Anterior cingulate cortex (tissue), 58 donors: ENCODE measurements at places on chromosomes 6 and 20.

GRCh38 chr6:45185403-45186251 is 142.5 kb upstream of the RUNX2 start:
- no peak for DNase-seq

- no peak for DNase-seq
Observed at GRCh38 chr20:41432746-41433145, 66.1 kb upstream of the EMILIN3 start.

DNA sequence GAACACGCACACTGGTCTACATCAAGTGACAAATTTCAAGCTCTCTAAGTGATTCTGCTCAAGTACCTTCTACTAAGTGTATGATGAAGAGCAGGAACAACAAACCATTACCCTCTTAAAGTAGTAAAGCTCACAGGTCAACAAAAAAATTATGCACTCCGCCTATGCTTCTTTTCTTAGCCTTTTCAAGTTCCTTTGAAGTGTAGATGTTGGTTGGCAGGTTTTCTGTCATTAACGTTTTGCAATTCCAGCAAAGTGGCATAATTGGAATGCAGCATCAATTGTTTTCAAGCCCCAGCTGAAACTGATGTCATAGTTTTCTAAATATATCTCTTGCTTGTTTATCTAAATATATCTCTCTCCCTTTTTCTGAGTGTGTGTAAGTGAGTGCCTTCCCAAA is 396.9 kb upstream of the EYS start:
- no peak for DNase-seq

GRCh38 chr6:144574796-144575195 is 289.7 kb downstream of the UTRN start:
- no peak for DNase-seq

DNA sequence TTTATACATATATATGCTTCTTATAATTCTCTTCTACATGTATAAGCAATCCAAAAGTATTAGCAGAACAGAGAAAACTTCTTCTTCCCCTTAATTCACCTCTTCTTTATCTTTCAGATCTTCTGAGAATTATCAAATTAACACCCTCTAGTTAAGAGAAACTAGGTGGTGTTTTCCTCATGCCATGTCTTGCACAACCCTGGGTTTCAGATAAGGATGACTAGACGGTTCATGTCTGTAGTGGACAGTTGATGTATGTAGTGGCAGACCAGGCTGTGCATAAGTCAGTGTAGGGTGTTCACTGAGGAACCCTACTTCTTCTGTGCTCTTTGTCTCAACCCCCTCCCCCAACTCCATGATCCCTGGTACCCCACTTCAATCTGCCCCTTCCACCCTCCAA is 187.3 kb downstream of the SAMD5 start:
- DNase-seq, result no peak

DNA sequence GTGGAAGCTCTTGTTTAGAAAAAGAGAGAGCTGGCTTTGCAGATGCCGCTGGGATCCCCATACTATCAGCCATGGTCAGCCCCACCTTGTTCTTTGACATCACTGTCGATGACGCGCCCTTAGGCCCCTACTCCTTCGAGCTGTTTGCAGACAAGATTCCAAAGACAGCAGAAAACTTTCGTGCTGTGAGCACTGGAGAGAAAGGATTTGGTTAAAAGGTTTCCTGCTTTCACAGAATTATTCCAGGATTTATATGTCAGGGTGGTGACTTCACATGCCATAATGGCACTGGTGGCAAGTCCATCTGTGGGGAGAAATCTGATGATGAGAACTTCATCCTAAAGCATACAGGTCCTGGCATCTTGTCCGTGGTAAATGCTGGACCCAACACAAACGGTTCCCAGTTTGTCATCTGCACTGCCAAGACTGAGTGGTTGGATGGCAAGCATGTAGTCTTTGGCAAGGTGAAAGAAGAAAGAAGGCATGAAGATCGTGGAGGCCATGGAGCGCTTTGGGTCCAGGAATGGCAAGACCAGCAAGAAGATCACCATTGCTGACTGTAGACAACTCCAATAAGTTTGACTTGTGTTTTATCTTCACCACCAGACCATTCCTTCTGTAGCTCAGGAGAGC is 2.4 kb upstream of the BLCAP start:
- no peak for DNase-seq

GRCh38 chr6:117397536-117398227 is 28.1 kb downstream of the ROS1 start:
- no peak for DNase-seq
